ENCODE measurements at places on chromosomes 1 and 21.

DNA sequence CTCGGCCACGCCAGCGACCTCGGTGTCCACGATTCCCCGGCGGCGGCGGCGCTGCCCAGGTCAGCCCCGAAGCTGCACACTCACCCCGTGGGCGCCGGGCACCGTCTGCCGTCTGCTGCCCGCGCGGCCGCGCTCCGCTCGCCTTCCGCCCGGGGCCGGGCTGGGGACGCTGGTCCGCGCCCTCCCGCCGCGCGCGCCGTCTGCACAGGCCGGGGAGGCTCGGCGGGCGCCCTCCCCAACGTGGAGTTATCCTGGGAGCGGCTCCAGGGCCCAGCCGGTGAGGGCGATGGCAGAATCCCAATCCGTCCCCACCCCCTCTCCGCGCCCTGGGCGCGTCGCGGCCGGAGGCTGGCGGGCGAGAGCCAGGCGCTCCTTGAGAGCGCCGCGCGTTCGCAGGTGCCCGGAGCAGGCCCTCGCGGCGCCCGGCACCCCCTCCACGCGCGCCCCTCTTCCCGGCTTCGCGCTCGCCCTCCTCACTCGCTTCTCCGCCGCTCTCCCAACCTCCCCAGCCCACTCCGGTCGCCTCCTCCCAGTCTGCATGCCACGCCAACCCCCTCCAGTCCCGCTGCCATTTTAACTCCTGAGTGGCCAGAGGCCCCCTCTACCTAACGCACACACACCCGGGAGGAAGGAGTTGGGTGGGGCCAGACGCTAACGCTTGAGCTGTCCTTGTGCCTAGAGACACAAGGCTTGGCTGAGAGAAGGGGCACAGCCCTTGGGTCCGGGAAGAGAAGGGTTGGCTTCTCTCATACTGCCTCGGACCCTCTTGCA lies at the start of gene LRRN2:
Gene LRRN2 (minus strand): TSS at position 503 of the 771 bp plus-strand sequence. CDS start 65,746 bp downstream, outside the sequence.
- no peak for DNase-seq

DNA sequence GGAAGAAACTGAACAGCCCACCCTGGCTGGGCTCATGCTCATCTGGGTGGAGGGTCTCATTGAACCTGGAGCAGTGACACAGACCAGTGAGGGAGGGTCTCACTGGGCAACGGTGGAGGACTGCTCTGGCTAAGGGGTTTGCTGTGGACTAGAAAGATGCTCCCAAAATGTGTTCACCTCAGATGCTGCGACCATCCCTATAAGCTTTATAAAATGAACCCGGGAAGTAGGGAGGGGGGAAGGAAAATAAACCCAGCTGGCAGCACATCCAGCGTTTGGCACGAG lies 34.5 kb upstream of the LBR start:
- DNase-seq: no peak

DNA sequence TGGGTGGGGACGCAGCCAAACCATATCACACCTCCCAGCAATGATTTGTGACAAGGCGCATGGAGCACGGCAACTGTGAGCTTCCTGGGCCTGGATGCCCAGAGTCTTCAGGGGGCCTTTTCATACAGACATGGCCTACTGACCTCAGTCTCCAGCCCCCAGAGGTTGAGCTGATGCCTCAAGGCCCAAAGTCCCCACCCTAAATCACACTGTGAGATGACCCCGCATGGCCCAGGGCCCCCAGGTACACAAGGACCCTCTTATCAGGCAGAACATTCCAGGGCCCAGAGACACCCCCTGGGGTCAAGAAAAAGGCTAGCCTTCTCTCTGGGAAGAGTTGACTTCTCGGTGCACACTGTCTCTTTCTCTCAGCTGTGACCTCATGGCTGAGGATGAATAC lies 179.7 kb upstream of the C1orf174 start:
- no peak for DNase-seq

- DNase-seq: no peak
These were observed 29.6 kb downstream of the CLIC6 start for GRCh38 chr21:34698270-34699015.

- no peak for DNase-seq
These were observed 17.1 kb downstream of the CACHD1 start for GRCh38 chr1:64487061-64487460.

- no peak for DNase-seq
These were observed 11.5 kb downstream of the TEX46 start for GRCh38 chr1:23004112-23004511.

DNA sequence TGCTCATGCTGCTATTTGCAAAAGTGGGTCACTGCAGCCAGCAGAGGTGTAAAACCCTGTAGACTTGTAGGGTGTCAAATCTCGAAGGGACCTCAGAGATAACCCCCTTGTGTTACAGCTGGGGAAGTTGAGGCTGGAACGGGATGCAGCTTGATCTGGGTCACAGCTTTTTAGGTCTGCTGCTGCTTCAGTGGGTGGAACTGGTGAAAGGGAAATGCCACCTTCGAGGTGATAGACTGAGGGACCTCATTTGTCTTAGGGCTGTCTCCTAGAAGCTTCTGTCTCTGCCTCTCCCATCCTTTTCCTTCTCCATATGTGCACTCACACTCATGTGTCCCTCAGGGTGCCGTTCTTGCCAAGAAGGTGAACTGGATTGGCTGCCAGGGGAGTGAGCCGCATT lies 35.4 kb downstream of the QSOX1 start:
- no peak for DNase-seq

DNA sequence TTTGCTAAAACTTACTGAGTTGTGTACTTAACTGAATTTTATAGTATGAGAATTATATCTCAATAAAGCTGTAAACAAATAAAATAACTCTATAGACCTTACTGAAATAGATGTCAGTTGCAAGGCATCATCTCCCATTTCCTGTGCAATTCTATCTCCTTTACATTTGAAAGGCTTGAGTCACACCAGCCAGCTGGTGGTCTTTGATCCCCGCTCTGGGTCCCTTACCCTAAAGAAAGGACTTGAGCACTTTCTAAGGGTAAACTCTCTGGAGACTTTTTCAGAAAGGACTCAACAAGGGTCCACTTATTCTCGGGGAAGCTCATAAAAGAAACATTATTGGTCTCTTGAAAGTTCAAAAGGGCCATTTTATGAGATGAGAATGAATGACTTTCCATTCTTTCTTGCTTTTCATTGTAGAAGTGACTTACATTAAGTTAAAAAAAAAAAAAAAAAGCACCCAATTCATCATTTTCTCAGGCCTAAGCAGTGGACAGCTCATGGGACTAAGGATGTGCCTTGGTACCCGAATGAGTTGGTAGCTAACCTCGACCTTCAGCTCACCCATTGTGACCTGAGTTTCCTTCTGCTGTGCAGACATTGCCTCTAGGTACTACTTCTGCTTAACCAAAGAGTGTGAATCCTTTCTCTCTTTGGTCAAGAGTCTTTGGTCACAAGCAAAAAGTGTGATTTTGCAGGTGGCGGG lies 147.0 kb upstream of the COA6 start:
- DNase-seq: no peak

DNA sequence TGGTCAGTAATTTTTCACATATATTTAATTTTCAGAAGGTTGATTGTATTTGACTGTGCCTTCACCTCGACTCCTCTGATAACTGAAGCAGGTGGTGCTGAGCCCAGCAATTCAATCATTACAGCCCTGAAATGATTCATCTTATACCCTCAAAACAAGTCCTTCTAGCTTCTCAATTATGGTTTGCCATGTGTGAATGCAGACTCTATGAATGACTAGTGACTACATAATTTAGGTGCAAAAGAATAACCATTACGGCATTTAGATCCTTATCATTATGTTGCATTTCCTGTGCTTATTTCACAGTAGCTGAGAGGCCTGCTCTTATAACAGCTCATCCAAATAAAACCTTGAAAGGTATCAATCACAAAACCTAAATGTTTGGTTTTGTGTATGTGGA lies 54.0 kb upstream of the COL11A1 start:
- DNase-seq: no peak

DNA sequence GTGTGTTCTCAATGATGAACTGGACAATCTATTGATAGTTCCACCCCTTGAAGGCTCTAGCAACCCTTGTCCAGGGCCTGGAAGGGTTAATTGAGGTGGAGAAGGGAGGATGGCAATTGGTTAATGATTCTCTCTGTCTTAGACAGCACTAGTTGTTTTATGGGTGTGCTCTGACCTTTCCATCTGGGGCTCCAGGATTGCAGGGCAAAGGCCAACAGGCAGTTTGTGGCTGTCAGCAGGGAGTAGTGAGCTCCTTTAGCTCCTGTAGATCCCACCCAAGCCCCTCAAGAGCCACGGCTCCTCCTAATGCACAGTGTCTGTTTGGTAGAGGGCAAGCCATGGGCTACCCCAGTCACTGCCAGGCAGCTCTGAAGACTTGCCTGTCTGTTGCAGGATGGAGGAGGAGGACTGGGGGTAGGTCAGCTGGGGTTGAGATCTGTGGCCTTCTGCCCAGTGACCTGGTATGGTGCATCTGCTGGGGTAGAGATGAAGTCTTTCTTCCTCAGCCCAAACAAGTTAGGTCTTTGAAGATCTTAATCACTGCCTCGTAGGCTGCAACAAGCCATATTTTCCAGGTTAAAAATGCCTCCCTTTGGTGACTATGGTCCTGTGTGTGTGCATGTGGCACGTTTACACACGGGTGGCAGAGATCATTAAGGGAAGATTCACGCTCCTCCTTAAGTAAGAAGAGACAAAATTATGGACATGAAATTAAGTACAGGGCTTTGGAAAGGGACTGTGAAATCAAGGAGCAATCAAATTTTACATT lies 7.7 kb downstream of the MROH7 start:
- DNase-seq: no peak

- DNase-seq: peak; percentile 57
These were observed 4.5 kb downstream of the AIM2 start for GRCh38 chr1:159071970-159072582.

GRCh38 chr1:11787804-11788436 lies 17.8 kb downstream of the MTHFR start:
- DNase-seq: no peak

DNA sequence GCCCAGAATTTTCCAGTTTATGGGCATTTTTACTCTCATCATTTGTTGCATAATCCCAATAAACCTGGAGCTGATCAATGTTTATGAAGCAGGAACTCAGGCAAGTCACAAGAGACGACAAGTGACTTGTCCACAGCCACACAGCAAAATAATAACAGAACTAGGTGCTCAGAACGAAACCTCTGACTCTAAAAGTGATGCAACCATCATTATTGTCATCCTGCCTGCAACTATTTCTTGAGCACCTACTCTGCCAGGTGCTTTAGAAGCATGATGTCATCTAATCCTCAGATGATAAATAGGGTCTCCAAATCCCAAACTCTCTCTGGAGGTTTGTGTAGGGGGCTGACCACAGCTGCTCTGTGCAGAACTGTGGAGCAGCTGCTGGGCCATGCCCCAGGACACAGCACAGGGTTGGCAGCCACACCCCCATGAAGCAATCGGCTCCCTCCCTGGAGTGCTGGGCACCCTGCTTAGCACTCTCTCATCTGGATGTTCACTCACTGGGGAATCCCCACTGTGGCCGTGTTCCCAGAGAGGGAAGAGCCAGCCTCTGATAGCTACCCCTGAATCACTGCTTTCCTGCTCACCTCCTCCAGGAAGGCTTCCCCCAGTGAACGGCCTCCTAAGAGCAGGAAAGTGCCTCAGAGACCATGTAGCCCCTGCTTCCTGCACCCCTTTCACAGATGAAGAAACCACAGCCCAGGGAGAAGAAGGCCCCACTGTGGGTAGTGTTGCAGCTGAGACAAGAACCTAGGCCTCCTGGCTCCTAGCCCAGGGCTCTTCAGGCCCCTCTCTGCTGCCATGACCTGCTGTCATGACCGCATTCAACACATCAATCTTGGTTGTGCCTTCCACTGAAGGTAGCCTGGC lies 2.1 kb downstream of the TTC22 start:
- no peak for DNase-seq

- no peak for DNase-seq
These were observed 27.1 kb downstream of the RNF115 start for GRCh38 chr1:145796753-145797152.

DNA sequence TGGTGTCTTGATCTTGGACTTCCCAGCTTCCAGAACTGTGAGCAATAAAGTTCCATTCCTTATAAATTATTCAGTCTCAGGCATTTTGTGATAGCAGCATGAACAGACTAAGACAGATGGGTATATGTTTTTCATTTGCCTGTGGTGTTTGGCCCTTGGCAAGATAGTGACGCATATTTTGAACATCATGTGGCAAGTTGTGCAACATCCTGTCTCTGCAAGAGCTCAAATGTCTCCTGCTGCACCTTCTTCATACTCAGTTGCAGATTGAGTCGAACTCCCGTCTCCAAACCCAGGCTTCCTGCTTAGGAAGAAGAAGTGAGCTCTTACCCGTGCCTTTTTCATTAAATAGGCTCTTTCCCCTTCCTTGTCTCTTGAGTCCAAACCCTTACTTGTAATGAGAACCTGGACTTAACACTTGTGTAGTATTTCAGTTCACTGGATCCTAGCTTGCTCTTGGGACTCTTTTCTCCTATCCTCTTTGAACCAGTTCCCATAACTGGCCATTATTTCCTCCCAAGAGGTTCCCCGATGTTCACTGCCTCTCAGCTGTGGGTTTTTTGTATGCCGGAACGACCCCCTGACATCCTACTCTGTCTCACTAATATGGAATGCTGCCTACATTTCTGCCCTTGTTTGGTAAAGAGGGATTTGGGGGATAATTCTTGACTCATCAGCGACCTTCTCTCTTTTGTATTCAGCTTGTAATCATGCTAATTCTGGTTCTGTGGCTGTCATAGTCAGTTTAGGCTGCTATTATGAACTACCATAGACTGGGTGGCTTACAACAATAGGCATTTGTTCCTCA lies 125.0 kb upstream of the KCNK2 start:
- DNase-seq: no peak

DNA sequence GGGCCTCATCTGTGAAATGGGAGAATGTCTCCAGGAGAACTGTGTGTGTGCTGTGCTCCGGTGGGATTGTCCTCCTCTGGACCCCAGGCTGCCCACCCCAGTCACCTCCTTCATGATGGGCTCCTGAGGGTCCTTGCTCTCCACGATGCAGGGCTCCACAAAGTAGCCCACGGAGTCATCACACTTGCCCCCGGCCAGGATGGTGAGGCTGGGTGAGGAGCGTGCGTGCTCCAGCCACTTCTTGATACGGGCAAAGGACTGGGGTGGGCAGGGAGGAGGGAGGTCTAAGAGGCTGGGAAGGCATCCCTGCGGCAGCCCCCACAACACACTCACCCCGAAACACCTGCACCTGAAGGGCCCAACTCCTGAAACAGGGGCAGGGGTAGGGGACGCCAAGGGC lies 16.8 kb upstream of the TAS1R2 start:
- DNase-seq: no peak

DNA sequence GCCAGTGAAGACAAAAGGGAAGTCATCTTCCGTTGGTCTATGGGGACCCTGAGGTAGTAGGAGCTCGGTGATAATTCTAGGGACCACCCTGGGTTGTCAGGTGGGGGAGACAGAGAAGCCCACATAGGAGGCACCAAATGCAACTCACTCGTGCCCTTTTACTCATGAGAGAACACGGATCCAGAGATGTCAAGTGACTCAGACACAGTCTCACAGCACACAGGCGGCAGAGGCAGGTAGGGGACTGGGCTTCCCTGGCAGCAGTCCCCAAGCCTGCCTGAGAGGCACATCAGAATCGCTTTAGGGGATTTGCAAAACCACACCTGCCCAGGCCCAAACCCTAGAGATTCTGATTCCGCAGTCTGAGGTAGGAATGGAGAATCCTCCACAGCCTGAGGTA lies 31.3 kb upstream of the RUNX3 start:
- DNase-seq: no peak

Data from hematopoietic multipotent progenitor cell treated with erythropoietin and hydrocortisone succinate and interleukin-3 and kit ligand, for 15 days (in vitro differentiated cells).